Peyer's patch (tissue), 4 donors: ENCODE measurements at places on chromosomes 2 and 18. TPM values are rescaled to one million over a fixed set of nuclear protein-coding genes. Genes with fewer than 3 reads are reported as not detected.

The CDH7 gene
- not detected for total RNA-seq

The FNDC4 gene
- 2.0 TPM for total RNA-seq

DNA sequence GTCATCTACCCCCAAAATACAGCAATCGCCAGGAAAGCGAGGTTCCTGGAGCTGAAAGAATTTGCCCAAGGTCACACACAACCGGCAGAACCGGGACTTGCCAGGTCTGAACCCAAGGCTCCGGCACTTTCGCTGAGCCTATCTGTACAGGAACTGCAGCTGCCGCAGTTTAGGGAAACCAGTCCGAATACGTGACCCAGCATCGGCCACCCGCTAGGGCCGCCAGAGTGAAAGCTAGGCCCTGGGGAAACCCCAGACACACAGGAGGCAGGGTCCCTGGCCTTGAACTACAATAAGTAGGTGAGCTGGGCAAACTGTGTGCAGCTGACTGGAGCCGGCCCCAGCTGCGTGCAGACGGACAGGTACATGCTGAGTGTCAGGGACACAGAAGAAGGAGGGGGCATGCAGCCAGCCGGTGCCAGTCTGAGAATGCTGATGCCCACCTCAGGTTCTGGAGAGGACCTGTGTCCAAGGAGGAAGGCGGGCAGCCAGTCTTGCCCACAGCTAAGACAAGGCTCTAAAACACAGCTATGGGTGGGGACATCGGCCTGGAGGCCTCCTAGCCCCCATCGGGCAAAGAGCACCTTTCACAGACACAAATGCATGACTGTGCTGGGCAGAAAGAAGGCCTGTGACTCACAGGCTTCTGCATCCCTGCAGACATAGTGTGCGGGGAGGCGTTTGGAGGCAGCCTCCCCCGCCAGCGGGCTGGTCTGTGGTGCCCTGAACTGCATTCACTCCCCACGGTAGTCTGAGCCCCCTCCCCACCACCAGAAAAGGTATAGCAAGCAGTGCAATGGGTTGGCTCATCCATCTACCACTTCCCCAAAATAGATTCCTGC lies 107.4 kb upstream of the ID2 start:
- H3K27me3 ChIP-seq: no peaks in the 10 kb centered on the region

DNA sequence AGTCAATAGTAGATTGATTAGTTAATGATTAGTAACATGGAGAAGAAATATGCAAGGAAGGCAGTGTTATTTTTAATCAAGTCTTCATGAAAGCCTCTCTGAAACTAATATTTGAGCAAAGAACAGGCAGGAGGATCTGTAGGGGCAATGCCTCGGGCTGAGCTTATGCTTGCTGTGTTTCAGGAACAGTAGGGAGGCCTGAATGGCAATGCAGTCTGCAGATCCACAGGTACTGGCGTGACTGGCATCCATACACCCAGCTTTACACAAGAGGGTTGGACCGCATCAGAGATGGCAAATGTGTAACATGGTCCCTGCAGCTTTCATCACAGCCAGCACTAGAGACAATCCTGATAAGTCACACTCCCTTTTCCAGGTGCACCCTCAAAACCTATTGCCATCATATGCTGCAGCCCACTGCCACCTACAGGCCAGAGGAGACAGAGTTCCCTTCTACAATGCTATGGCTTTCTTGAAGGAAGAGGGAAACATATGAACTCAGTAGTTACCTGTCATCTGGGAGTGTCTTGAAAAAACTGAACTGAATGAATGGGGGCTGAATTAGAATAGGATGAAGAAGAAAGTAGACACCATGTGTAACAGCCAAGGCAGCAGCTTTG lies 582.4 kb upstream of the RAB6C start:
- no peaks in the 10 kb centered on the region for H3K36me3 ChIP-seq
- no peak overlapping the region for H3K4me3 ChIP-seq
- H3K4me1 ChIP-seq: no peaks in the 10 kb centered on the region
- H3K27ac ChIP-seq: no peak overlapping the region
- no peaks in the 10 kb centered on the region for H3K27me3 ChIP-seq

GRCh38 chr18:24657444-24657842 lies 197.0 kb downstream of the HRH4 start:
- no peaks in the 10 kb centered on the region for H3K27me3 ChIP-seq
- no peak overlapping the region for H3K27ac ChIP-seq
- no peak overlapping the region for H3K4me3 ChIP-seq
- H3K4me1 ChIP-seq: no peaks in the 10 kb centered on the region
- H3K36me3 ChIP-seq: no peaks in the 10 kb centered on the region

The KIAA1328 gene
- total RNA-seq: 15.4 TPM

The EVX2 gene
- total RNA-seq: not detected

The NPAS2 gene
- 95.1 TPM for total RNA-seq

GRCh38 chr2:75561566-75562512 lies 1.1 kb upstream of the EVA1A start:
- peak overlapping the region; percentile 48 for H3K27ac ChIP-seq
- no peaks in the 10 kb centered on the region for H3K36me3 ChIP-seq
- H3K27me3 ChIP-seq: no peaks in the 10 kb centered on the region
- no peak overlapping the region for H3K4me3 ChIP-seq
- no peak for DNase-seq
- peaks cover 4% of the 10 kb centered on the region for H3K4me1 ChIP-seq

- H3K4me1 ChIP-seq: no peaks in the 10 kb centered on the region
- DNase-seq: no peak
- H3K4me3 ChIP-seq: no peak overlapping the region
- H3K27ac ChIP-seq: no peak overlapping the region
- no peaks in the 10 kb centered on the region for H3K27me3 ChIP-seq
Measured at GRCh38 chr18:23281626-23282436, 146.5 kb downstream of the CABLES1 start.

GRCh38 chr2:229714080-229714735 lies at the start of gene DNER:
TSS of gene DNER (minus strand) at chr2:229714555. CDS start at chr2:229714423, 132 bp downstream.
- H3K27me3 ChIP-seq: peaks cover 16% of the 10 kb centered on the region
- no peak within 1 kb of the TSS for H3K27ac ChIP-seq
- H3K4me3 ChIP-seq: peak within 1 kb of the TSS; percentile 41
- H3K4me1 ChIP-seq: no peaks in the 10 kb centered on the region

- no peak for DNase-seq
- no peak overlapping the region for H3K4me3 ChIP-seq
- no peaks in the 10 kb centered on the region for H3K27me3 ChIP-seq
- no peaks in the 10 kb centered on the region for H3K4me1 ChIP-seq
- no peak overlapping the region for H3K27ac ChIP-seq
Measured at GRCh38 chr2:40101131-40101575, 322.1 kb upstream of the THUMPD2 start.

DNA sequence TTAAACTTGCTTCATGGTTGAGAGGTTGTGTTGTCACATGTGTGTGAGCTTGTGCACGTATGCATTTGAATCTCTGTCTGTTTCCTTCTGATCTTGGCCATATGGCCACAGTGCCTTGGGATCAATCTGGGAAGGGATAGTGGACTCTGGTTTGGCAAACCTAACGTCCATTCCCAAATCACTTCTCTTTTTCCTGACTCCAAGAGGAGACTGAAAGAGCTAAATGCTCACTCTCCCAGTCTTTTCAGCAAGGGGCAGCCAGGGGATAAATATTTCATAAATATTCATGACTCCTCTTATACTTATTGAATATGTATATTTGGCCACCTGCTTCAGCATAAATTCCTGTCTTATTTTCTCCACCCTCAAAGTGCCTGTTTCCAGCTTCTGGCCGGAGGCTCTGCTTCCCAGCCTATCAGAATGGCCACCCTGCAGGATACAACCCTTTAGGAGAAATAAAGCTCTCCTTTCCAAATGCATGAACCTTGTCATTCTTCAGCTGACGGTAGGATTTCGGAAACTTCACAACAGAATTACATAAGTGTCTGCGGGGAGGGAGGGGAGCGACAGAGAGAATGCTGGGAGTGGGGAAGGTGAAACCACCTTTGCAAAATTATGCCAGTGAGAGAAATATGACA lies 112.2 kb upstream of the COPS8 start:
- peaks cover 6% of the 10 kb centered on the region for H3K4me1 ChIP-seq
- H3K36me3 ChIP-seq: no peaks in the 10 kb centered on the region
- peak overlapping the region; percentile 25 for H3K27ac ChIP-seq
- H3K27me3 ChIP-seq: no peaks in the 10 kb centered on the region
- DNase-seq: no peak
- no peak overlapping the region for H3K4me3 ChIP-seq
